ENCODE measurements at places on chromosomes 6 and 20.

- H3K36me3 ChIP-seq, result no peaks in the 10 kb centered on the region
- H3K27me3 ChIP-seq, result peaks cover 3% of the 10 kb centered on the region
- no peak overlapping the region for H3K4me3 ChIP-seq
- H3K4me1 ChIP-seq, result no peaks in the 10 kb centered on the region
Observed at GRCh38 chr20:61683721-61684120, 382.0 kb downstream of the TAF4 start.

GRCh38 chr6:159062564-159062945, 17.8 kb upstream of the TAGAP start:
- H3K27ac ChIP-seq, result no peak overlapping the region
- H3K4me1 ChIP-seq, result no peaks in the 10 kb centered on the region
- peaks cover 13% of the 10 kb centered on the region for H3K27me3 ChIP-seq
- H3K36me3 ChIP-seq, result no peaks in the 10 kb centered on the region

DNA sequence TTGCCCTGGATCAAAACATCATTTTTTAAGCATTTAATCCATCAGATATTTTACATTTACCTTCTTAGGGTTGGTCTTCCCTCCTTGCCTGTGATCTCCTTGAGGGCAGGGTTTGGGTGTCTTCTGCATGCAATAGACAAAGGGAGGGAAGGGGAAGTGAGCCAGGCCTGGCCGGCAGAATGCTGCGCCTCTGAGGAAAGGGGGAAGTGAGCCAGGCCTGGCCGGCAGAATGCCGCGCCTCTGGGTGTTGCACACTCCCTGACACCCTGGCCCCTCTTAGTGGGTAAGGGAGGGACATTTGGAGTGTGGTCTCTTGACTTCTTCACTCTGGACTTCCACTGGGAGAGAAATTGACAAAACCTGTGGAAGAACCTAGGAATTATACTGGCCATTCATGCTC, 12.4 kb downstream of the PSMF1 start:
- H3K4me1 ChIP-seq, result no peaks in the 10 kb centered on the region
- peaks cover 73% of the 10 kb centered on the region for H3K36me3 ChIP-seq
- DNase-seq, result no peak

- no peaks in the 10 kb centered on the region for H3K27me3 ChIP-seq
- H3K27ac ChIP-seq, result no peak overlapping the region
- no peak for DNase-seq
- H3K36me3 ChIP-seq, result no peaks in the 10 kb centered on the region
Observed at GRCh38 chr6:165060720-165061119, 248.7 kb downstream of the C6orf118 start.

DNA sequence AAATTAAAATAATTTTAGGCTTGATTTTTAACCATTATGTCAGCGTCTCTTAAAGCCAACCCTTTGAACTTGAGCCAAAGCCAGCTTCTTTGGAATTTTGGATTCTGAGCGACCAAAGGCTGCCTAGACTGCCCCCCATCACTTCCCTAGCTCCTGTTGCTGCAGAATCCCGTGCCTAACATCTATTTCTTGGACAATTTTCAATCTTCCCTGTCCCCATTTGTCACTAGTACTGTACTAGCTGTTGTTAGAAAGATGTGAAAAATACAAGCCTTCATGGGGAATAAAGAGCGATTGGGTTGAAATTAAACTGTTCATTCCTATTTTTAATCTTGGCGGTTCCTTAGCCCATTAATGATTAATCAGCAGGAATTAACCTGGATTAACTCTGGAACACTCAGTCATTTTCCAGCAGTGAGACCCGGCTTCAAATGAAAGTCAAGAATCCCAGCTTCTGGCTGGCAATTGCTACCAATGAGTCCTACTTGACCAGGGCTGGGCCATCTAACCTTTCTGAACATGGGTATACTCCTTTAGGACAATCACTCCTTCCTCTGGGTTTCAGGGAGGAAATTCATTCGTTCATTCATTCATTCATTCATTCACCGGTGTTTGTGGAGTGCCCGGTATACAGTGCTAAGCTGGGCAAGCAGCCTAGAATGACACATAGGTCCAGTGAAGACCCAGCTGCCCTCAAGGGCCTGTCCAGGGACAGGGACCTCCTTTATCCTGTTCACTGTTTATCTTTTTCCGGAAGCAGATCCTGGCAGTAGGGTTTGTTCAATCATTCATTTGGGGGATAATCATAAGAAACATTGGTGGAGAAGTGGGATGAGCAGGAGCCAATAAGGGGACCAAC, 1.4 kb upstream of the RRBP1 start:
- no peaks in the 10 kb centered on the region for H3K27me3 ChIP-seq
- peak; percentile 14 for DNase-seq
- no peak overlapping the region for H3K4me3 ChIP-seq
- peaks cover 42% of the 10 kb centered on the region for H3K4me1 ChIP-seq
- peaks cover 14% of the 10 kb centered on the region for H3K36me3 ChIP-seq

- H3K4me1 ChIP-seq, result peaks cover 37% of the 10 kb centered on the region
- H3K27ac ChIP-seq, result peak overlapping the region; percentile 99
- no peaks in the 10 kb centered on the region for H3K36me3 ChIP-seq
- peak overlapping the region; percentile 77 for H3K4me3 ChIP-seq
- peak; percentile 91 for DNase-seq
Observed at GRCh38 chr6:33425668-33426577, 6.1 kb downstream of the SYNGAP1 start.

GRCh38 chr6:137970368-137970767, 103.3 kb downstream of the TNFAIP3 start:
- no peak overlapping the region for H3K4me3 ChIP-seq
- H3K27me3 ChIP-seq, result no peaks in the 10 kb centered on the region
- H3K36me3 ChIP-seq, result no peaks in the 10 kb centered on the region
- no peaks in the 10 kb centered on the region for H3K4me1 ChIP-seq
- no peak for DNase-seq

DNA sequence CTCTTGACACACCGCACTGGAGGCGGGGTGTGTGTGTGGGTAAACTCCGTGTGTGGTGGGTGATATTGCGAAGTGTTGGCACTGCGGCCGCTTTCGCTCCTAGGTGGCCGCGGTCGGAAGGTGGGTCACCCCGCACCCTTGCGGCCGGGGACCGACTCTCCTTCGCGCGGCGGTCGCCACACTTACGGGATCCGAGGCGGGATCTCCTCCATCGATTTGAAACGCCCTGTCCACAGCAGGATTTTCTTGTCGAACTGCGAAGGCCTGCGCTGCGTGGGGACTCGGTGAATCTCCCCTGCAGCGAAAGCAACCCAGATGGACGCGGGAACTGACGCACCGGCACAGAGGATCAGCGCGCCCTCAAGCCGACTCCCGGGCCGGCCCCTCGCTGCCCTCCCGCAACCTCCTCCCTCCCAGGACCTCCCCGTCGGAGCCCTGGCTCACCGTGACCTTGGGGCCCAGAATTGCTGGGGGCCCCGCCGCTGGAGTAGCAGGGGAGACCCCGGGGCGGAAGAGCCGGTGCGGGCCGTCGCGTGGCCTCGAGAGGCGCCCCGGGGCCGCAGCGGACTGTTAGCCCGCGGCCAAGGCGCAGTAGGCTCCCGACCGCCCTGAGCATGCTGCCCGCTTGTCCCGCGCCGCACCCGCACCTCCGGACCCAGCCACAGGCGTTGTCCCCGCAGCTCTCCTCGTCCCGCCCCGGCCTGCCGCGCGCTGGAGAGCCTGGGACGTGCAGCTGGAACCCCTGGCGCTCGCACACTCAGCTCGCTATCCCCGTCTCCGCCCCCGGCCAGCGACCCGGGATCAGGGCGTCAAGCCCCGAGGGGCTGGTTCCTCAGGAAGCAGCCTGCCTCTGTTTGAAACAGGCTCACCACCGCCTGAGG, at the start of gene FAM162B:
Gene FAM162B, minus strand, starts transcription at position 759 of the 881 bp plus-strand sequence. Its CDS starts 143 bp downstream, at position 616.
- no peaks in the 10 kb centered on the region for H3K36me3 ChIP-seq
- no peak within 1 kb of the TSS for H3K27ac ChIP-seq
- peak; percentile 39 for DNase-seq
- H3K27me3 ChIP-seq, result peaks cover 39% of the 10 kb centered on the region
- H3K4me3 ChIP-seq, result peak within 1 kb of the TSS; percentile 38

- no peak for DNase-seq
- H3K27me3 ChIP-seq, result no peaks in the 10 kb centered on the region
- H3K4me1 ChIP-seq, result peaks cover 3% of the 10 kb centered on the region
Observed at GRCh38 chr6:122297010-122297409, 102.4 kb upstream of the HSF2 start.

DNA sequence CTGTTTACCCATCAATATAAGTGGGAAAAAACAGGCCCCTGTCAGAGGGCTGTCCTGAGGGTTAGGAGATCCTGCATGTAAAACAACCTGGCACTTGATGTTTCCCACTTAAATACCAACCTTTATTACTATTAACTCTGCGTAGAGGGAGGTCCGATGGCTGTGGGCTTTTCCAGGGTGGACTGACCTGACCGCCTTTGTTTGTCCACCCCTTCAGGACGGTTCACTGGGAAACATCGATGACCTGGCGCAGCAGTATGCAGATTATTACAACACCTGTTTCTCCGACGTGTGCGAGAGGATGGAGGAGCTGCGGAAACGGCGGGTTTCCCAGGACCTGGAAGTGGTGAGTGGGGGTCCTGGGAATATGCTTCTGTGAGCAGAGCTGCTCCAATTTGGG, 47.3 kb downstream of the SASH1 start:
- no peak for DNase-seq
- H3K27ac ChIP-seq, result no peak overlapping the region
- no peaks in the 10 kb centered on the region for H3K4me1 ChIP-seq
- no peak overlapping the region for H3K4me3 ChIP-seq

DNA sequence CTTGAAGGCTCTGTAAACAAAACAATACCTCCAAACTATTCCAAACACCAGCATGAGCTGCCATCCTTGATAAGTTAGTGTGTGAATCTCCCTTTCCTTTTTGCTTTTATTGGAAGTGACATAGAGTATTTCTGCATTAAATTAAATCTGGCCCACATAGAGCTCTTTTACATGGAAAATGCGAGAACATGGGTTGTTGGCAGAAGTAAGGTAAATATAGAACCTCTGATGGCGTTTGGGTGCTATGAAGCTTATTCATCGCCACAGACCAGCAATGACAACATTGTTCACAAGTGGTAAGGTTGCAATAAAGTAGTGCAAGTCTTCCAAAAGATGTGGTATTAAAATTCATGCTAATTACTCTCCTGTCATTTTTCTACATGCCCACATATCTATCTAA, 445.8 kb upstream of the JAG1 start:
- no peaks in the 10 kb centered on the region for H3K27me3 ChIP-seq
- H3K36me3 ChIP-seq, result no peaks in the 10 kb centered on the region
- no peak overlapping the region for H3K4me3 ChIP-seq
- no peaks in the 10 kb centered on the region for H3K4me1 ChIP-seq

- no peaks in the 10 kb centered on the region for H3K27me3 ChIP-seq
- no peak overlapping the region for H3K27ac ChIP-seq
- DNase-seq, result no peak
- H3K4me3 ChIP-seq, result no peak overlapping the region
- H3K36me3 ChIP-seq, result no peaks in the 10 kb centered on the region
Observed at GRCh38 chr6:18720075-18720474, 332.9 kb downstream of the RNF144B start.

- no peak overlapping the region for H3K4me3 ChIP-seq
- H3K27me3 ChIP-seq, result no peaks in the 10 kb centered on the region
- DNase-seq, result no peak
- no peaks in the 10 kb centered on the region for H3K36me3 ChIP-seq
- H3K4me1 ChIP-seq, result no peaks in the 10 kb centered on the region
Observed at GRCh38 chr20:3446779-3447178, 24.0 kb upstream of the ATRN start.

DNA sequence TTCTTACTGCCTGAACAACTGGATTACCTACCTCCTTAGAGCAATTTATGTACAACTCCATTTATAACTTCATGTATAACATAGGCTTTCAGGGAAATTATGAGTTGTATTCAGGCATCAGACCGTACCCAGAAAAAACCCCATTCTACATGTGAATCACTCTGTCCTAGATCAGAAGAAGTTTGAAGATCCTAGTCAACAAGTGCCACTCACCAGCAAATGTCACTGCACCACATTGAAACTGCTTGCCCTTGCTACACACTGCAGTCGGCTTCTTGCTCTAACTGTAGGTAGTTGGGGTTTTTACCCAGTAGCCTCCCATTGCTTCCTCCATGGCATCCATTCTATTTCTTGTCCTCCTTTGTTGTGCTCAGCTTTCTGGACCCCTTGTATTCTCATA, 132.4 kb downstream of the DNAH8 start:
- no peaks in the 10 kb centered on the region for H3K4me1 ChIP-seq
- H3K36me3 ChIP-seq, result no peaks in the 10 kb centered on the region
- no peak for DNase-seq
- H3K27ac ChIP-seq, result no peak overlapping the region
- H3K27me3 ChIP-seq, result no peaks in the 10 kb centered on the region

DNA sequence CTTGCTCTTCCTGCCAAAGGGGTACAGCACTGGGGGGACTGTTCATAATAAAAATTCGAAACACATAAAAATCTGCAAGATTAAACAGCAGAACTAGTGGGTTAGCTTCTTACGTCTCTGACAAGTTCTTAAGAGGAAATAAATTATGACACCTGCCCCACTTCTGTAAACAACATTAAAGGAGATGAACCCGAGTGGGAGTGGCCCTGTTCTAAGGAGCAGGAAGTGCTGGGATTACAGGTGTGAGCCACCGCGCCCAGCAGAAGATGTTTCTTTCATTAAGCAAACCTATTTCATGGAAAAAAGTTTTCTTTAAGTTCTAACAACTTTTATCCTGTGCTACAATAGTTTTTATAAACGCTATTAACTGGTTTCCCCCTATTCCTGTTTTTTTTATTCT, 24.6 kb downstream of the USP45 start:
- peaks cover 6% of the 10 kb centered on the region for H3K36me3 ChIP-seq
- no peak overlapping the region for H3K4me3 ChIP-seq
- DNase-seq, result no peak
- no peak overlapping the region for H3K27ac ChIP-seq
- H3K27me3 ChIP-seq, result no peaks in the 10 kb centered on the region

DNA sequence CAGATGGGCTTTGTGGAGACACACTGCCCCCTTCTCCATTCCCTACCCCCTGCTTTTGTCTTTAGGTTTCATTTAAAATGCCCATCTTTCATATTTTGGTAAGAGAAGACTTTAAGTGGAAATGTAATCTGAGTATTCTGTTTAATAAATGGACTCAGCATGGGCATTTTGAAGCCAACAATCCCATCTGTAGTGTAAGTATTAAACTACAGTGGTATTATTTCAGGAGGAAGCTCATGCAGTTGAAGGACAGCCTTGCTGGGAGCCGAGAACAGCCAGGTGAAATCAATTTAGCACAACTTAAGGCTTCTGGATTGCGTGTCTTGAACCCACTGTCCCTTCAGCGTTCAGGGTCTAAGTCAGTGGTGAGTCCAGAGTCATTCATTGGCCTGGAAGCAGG, 63.5 kb downstream of the AKAP12 start:
- H3K27ac ChIP-seq, result no peak overlapping the region
- no peak for DNase-seq
- H3K4me3 ChIP-seq, result no peak overlapping the region
- H3K36me3 ChIP-seq, result no peaks in the 10 kb centered on the region

GRCh38 chr20:19701429-19701828, 56.6 kb upstream of the RIN2 start:
- no peak overlapping the region for H3K4me3 ChIP-seq
- DNase-seq, result no peak
- no peak overlapping the region for H3K27ac ChIP-seq
